ENCODE measurements at places on chromosomes 13 and 19.

DNA sequence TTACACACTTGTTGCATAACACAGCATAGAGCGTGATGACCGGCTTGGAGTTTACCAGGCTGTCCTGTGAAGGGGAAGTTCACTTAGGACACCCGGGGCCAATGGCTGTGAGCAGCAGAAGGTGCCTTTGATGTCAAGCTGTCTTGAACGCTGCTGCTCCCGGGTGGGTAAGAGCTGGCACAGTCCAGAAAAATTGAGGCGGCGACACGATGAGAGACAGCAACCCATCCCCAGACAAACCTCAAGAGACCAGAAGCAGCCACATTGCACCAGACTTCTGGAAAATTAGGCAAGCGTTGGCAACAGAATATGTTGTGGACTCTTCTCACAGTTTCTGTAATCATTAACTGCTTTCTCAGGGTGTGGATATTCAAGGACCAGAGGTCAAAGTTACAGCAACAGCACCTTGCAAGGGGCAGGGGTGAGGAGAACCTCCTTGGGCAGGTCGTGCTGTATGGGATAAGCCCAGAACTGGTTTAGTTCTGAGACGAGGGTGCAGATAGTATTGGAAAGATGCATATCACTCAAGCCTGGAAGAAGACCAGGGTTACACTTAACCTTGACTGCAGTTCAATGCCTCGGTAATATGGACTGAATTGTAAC, 10.1 kb downstream of the NFILZ start:
- no peak for DNase-seq

GRCh38 chr19:29551774-29552173, 26.0 kb downstream of the VSTM2B start:
- no peak for DNase-seq

DNA sequence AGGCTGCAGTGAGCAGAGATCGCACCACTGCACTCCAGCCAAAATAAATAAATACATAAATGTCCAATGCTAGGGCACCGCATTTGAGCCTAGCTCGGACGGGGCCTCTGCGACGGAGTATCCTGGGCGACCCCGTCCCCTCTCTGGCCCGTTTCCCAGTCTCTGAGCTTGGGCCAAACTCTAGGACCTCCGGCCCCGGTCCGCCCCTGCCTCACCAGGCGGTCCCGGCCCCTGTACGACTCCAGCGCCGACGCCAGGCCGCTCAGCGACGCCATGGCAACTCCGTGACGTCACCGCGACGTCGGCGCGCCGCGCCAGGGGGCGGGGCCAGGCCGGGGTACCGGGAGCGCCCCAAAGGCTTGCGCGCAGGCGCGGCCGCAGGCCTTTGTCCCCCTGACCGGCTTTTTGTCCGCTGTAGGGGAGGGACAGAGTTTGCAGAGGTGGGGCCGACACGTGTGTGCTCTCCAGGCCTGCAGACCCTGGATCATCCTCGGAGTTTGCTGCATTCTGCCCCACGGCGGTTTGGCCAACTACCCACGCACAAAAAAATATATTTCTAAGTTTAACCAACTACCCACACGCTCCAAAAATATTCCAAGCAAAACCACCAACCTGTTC, at the start of gene PEX11G:
TSS of gene PEX11G (minus strand) at position 300 of the 618 bp plus-strand sequence. CDS start at position 275, 25 bp downstream.
- DNase-seq: peak; percentile 84

DNA sequence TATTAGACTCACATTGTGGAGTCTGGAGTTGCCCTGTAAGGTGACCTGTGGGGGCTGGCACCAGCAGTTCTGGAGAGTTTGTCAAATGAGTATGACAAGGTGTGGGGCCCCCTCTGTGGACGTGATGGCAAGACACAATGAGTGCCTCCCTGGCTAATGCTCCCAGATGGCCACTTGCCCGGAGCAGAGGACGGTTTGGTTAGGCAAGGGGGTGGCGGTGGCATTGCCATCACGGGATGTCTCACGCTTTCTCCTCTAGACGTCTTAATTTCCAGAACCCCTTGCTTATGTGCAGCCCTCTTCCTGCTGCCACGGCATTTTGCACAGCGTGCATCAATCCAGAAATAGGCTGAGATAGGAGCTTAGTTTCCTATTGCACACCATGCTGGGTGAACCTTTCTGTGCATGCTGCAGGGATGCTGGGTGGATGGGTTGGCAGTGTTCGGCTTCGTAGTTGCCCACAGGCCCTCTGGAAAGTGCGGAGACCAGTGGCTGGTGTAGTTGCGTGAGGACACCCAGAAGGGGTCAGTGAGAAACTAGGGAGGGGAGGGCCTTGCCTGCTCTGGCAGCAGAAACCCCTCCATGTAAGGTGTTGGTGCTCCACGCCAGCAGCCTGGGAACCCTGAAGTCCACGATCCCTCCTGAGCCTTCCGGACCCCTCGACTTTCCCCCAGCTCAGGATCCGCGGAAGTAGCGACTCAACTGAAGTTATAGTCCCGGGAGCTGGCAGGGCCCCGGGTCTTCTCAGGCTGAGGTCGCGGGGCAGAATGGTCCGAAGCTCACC, 18.1 kb upstream of the LRP3 start:
- no peak for DNase-seq

DNA sequence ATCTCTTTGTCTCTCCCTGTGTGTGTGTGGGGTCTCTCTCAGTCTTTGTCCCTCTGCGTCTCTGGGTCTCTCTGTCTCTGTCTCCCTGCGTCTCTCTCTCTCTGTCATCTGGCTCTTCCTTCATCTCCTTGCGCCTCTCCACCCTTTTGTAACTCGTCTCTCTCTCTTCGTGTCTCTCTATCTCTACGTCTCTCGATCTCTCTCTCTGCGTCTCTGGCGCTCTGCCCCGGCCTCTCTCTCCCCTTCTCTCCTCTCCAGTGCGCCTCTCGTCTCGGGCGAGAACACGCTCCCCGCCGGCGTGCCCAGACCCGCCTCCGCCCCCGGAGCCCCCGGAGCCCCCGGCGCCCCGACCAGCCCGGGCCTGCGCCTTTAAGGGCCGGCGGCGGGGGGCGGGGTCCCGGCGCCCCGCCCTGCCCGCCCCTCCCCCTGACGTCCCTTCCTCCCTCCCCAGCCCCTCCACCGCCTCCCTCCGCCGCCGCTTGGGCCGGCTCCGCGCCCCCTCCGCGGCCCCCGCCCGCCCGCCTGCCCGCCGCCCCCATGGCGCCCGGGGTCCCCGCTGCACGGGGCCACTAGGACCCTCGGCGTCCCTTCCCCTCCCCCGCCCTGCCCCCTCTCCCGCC, at the start of gene MARK4:
TSS of gene MARK4 (plus strand) at position 440 of the 620 bp plus-strand sequence. CDS start 318 bp downstream, outside the sequence.
- no peak for DNase-seq

DNA sequence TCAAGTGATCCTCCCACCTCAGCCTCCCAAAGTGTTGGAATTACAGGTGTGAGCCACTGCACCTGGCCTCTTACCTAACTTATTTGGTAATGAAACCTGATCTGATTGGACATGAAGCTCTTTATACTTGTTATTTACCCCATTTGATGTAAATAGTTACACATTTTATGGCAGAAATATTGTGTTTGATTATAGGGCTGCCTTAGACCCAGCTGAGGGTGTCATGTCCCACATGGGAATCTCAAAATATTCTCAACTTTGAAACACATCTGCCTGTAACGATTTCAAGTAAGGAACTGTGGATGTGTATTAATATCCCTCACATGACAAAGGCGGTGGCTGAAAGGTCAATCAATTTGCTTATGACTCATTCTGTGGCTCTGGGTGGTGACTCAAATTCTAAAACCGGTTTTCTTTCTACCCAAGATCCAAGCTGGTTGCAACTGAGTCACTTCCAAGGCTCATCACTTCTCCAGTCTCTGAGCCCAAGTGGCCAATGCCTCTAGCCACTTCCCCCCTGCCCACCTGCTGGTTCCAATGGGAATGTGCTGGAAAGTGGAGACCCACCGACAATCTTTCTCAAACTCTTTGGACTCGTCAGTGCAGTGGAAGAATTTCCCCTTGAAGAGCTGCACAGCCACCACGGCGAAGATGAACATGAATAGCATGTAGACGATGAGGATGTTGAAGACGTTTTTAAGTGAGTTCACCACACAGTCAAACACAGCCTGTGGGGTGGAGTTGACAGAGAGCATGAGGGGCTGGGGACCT, 110.9 kb downstream of the IER2 start:
- no peak for DNase-seq

GRCh38 chr19:310141-310651, 19.0 kb upstream of the PLPP2 start:
- no peak for DNase-seq

DNA sequence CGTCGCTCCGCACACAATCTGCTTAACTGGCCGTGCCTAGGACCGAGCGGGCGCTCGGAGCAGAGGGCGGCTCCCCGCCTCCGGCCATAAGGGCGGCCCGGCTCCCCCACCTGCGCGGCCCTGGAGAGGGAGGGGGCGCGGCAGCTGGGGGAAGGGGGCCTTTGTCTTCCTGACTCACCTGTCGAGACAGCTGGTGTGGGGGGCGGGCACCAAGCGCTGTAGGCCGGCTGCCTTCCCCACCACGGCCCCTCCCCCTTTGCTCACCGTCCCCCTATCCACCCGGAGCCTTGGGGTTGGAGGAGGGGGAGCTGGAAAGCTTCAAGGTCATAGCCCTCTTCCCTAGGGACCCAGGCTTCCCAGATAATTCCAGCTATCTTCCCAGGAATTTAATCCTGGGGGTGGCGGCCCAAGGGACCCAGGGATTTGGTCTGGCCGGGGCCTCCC, 1.2 kb downstream of the VASP start:
- no peak for DNase-seq

DNA sequence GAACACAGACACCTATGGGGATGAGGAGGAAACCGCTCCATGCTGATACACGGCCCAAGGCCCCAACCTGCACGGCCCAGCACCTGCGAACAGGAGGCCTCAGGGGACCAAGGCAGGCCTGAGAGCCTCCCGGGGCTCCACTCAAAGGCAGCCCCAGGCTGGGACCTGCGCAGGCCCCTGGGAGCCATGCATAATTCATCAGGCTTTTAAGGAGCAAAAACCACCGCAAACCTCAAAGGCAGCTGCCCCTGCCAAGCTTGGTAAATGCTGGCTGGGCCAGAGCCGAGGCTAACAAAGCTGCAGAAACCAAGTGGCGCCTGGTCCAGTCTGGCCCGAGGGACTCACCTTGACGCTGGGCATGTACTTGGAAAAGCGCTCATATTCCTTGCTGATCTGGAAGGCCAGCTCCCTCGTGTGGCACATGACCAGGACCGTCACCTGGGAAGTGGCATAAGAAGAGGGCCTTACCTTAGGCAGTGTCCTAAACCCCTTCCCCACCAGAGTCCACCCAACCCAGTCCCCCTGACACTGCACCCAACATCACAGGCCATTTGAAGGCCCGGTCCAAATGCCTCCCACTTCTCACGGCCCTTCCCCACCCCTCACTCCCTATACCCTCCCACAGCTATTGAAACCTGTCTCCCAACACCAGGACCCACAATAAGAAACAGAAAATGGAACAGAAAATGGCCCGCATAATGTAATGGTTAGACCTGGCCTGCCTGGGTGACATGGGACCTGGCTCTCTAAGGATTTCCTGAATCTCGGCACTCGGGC, 7.8 kb downstream of the DDX39A start:
- DNase-seq: no peak

DNA sequence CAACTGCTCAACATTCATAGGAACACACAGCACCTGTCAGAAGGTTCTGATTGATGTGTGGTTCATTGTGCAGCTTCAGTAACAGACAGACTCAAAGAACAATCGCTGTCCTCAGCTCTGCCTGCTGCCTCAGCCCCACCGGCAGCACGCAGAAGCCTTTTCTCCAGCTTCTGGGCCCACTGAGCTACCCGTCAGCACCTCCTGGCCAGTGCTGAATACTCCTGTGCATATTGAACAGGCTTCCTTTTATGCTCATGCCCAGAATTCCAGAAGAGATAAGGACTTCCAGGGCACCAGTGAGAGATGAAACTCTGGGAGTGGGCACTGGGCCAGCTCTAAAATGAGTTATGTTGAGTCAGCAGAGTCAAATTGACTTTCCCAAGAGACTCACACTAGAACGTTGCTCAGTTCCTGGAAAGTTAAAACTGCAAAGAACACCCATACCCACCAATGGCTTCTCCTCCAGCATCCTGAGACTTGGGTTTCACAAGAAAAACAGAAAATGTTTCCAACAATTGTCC, 119.3 kb downstream of the COL4A1 start:
- DNase-seq: no peak

DNA sequence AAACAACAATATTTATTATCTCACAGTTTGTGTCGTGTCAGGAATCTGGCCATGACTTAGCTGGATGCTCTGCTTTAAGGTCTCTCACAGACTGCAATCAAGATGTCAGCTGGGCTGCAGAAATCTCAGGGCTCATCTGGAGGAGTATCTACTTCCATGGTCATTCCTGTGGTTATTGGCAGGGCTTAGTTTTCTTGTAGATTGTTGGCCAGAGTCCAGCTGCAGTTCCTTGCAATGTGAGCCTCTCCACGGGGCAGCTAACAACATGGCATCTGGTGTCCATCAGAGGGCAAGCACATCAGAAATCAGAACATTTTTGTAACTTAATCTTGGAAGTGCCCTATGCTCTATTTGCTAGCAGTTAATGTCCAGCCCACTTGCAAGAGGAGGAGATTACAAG, 45.7 kb upstream of the TDRD3 start:
- no peak for DNase-seq

GRCh38 chr19:35408284-35409171, 37.7 kb downstream of the GPR42 start:
- DNase-seq: no peak

Data from nucleus accumbens (tissue), 56 donors.